ENCODE measurements at places on chromosomes 12 and 14.

- no peak for DNase-seq
These were observed 160.4 kb upstream of the SSTR1 start for GRCh38 chr14:38047195-38047902.

DNA sequence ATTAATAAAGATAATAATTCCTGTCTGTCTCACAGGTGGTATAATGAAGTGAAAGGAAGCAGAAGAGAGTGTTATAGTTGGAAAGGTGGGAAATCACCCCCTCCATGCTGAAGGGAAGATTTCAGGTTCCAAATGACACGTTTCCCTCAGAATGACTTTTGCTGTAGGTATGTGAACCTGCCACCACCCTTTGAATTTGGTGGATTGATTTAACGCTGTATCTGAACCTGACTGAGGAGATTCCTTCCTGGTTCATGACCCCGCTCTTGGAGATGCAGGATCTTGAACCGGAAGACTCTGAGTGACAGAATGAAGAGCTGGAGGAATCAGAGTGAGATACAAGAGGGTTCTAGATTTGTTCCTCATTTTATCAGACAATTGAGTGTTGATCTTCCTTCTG lies 20.3 kb upstream of the EMP1 start:
- DNase-seq: no peak

GRCh38 chr14:74579447-74580274 lies 32.4 kb downstream of the LTBP2 start:
- no peak for DNase-seq

DNA sequence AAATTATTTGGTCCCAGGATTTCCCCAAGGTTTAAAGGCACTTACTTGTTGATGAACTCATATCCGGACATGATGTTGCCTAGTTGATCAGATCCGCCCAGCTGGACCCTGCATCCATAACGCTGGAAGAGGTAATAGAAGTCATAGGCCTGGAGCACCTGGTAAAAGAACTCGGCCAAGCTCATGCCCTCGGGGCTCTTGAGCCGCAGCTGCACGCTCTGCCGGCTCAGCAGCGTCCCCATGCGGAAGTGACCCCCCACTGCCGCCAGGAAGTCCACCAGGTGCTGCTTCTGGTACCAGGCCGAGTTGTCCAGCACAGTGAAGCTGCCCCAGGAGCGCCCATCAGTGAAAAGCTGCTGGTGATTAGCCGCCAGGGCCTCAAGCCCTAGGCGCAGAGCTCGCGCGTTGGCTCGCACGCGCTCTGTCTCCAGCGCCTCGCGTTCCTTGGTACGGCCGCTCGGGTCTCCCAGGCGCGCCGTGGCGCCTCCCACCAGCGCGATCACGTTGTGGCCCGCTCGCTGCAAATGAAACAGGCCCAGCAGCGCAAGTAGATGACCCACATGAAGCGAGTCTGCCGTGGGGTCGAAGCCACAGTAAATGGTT lies 545 bp downstream of the YARS2 start:
- DNase-seq: peak; percentile 90

DNA sequence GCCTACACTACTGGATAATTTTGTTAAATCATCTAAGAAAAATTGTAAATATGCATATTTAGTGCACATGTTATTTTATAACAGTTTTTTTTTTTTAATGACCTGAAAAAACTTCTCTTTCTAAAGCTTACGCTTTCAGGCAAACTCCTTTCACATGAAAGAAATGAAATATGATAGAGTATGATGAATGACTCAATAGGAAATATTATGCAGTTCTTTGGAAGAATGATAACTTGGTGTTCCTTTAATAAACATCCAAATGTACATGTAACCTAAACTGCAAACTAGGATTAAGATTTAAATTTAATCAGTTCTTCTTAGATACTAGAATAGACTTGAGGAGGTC lies 136.6 kb downstream of the FGD4 start:
- DNase-seq: no peak

GRCh38 chr12:110668480-110669192 lies 20.3 kb downstream of the HVCN1 start:
- no peak for DNase-seq

DNA sequence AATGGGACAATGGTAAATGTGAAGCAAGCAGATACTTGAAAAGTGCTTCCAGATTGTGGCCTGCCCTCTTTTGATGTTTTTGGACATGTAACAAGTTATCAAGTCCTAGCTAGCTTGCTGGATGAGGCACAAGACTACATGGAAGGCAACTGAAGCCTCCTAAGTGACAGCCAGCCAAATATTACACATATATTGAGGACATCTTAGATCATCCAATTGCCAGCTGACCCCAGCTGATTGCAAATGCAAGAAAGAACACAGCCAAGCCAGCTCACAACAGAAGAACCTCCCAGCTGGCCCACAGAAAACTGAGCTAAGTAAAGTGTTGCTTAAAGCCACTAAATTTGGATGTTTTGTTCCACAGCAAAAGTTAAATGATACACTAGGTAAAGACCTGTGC lies 156.9 kb downstream of the SRGAP1 start:
- no peak for DNase-seq

DNA sequence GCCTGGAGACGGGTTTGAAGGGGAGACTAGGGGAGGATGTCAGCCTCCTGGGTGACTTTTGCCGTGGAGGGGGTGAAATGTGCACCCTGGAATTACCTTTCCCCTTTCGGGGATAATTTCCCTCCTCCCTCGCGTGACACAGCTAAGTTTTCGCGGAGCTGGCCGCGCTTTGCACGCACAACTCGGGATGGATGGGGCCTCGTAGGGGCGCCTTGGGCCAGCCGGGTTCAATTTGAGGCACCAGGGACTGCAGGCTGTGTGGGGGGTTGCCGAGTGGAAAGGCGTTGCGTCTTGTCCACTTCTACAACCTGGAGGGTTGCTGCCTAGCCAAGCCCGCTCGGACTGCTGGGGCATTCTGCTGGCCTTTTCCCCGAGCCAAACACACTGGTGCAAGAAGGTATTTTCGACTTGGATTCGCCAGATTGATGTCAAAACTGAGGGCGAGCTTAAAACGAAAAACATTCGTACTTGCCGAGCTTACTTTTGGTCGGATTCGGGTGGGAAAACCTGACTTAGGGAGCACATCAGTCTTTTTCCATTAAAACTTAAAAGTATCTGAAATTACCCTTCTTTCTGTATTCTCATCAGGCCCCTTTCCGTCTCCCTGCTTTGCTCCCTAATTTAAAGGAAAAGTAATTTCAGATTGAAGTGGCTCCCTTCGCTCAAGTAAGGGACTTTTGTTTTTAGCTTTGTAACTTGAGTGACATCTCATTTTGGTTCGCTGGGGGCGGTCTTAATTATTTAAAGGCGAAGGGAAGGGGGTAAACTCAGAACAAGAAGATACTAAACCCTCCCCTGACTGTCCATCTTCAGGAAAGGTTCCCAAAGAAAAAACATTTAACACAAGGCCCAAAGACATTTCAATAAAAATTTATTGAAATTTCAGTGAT lies 14.3 kb downstream of the TBX3 start:
- no peak for DNase-seq

DNA sequence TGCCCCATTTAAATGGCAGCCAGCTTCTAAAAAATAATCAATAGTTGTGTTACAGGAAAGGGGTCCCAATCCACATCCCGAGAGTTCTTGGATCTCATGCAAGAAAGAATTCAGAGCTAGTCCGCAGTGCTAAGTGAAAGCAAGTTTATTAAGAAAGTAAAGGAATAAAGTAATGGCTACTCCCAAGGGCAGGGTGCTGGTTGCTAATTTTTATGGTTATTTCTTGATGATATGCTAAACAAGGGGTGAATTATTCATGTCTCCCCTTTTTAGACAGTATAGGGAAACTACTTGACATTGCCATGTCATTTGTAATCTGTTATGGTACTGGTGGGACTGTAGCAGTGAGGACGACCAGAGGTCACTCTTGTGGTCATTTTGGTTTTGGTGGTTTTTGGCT lies 591.3 kb downstream of the LRFN5 start:
- DNase-seq: no peak

GRCh38 chr12:40691913-40692764 lies at the start of gene CNTN1:
TSS of gene CNTN1 (plus strand) at chr12:40692439.
- DNase-seq: no peak

DNA sequence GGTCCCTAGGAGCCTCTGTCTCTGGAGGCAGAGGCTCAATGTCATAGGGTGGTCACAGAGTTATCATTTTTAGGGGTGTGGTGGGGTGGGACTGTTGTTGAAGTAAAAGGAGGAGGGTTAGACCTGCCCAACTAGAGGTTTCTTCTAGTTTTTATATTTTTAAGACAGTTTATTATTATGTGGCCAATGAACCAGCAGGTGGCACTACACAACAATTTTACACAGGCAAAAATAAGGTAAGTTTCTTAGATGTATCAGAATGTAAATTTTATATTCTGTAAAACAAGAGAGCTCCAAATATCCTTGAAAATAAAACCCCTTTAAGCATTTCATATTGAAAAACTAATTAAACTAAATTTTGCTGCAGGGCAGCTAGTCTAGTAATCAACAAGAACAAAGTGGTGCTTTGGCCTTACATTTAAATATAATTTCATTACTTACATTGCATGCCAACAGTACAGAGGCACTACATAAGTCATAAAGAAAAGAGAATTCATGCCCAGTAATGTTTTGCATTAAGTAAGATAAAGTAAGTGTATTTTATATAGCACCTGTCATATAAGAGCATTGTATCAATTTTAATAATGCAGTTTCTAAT lies 22.2 kb upstream of the OVCH1 start:
- DNase-seq: peak; percentile 79

DNA sequence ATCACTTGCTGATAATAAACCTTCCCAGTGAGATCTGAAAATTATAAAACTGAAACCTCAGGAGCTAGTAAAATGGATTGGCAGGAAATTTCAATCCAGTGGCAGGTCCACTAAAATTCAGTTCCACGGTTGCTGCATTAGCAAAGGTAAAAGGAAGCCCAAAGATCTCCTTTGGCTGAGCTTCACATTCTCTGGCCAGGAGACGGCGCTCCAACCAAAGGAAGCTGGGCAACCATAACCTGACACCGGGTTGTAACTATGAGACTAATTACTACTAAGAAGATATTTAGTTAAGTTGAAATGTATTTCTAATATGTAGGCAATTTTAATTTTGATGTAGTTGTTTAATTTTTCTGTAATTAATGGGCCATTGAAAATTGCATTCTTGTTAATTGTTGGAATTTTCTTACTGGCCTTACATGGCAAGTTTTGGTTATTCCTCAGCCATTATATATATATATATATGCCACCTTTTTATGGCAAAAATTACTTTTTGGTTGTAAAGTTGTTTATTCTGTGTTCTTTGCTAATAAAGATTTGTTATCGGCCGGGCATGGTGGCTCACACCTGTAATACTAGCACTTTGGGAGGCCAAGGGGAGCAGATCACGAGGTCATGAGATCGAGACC lies 17.0 kb downstream of the OR8S1 start:
- DNase-seq: peak; percentile 63

DNA sequence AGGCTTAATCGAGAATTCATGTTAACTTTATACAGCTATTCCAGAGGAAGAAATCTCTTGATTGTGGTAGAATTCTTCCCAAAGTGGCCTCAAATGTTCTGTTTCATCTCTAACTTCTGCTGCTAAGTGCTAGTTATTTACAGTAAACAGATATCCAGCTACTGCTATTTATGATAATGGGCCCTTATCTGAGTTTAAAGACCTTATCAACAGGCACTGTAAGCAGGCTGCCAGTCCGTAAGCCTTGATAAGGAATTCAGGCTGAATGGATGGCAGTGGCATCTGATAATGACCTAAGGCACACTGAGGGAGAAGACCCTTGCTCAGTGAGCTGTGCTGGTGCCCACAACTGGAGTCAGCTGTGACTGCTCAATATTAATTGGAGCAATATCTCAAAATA lies 59.0 kb downstream of the PAX9 start:
- no peak for DNase-seq

DNA sequence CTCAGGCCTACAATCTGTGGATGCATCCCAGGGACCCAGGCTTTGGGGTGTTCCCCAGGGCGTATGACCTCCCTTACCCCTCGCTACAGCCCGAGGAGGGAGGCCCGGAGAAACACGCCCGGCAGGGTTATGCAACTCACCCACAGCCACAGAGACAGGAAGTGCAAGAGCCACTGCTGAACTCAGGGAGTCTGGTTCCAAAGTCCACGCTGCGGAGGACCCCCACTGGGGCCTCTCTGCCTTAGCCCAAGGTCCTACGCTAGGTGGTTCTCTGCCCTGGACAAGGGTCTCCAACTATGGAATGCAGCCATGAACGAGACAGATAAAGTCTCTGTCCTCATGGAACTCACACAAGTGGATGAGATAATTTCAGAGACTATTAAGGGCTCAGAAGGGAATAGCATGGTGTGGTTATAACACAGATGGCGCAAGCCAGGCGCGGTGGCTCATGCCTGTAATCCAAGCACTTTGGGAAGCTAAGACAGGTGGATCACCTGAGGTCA lies 11.3 kb downstream of the SCARB1 start:
- peak; percentile 92 for DNase-seq

- DNase-seq: no peak
These were observed 10.2 kb upstream of the PRKAG1 start for GRCh38 chr12:49028666-49029275.

GRCh38 chr14:64948612-64949210 lies 6.2 kb upstream of the GPX2 start:
- DNase-seq: no peak

DNA sequence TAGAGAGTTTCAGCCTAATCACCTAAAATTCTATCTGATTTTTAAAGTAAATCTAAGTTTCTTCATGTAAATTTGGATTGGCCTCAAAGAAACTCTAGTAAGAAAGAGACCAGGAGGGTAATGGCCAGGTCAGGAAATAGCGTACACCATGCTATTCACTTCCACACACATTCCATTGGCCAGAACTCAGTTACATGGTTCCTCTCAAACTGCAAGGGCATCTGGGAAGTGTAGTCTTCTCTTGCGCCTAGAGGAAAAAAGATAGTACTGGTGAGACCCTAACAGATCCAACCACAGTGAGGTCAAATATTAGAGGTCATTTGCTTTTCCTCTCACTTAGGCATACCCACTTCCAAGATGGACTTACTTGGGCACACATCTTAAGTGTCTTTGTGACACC lies 39.1 kb downstream of the MBIP start:
- peak; percentile 7 for DNase-seq

DNA sequence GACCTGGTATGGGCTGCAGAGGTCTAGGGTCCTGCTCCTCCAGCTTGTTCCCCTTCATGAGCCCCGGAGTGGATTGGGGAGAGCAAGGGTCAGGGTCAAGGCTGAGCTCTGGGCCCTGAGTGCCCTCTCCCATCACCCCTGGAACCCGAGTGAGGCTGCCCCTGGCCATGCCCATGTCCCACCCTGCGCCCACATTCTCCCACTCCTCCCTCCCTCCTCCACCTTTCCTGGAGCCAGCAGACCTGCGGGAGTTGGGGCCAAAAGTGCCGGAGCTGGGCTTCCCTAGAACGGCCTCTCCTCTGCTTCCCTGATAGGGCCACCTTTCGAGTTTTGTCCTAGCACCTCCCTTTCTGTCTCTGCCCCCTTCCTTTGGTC lies 590 bp downstream of the SCNN1A start:
- no peak for DNase-seq

- no peak for DNase-seq
These were observed 4.1 kb downstream of the EID3 start for GRCh38 chr12:104307655-104308000.

GRCh38 chr14:101681795-101682194 lies 79.7 kb upstream of the PPP2R5C start:
- DNase-seq: no peak

- DNase-seq: peak; percentile 28
These were observed 1.3 kb upstream of the JDP2 start for GRCh38 chr14:75426332-75427125.

GRCh38 chr14:71551291-71551950 lies 380.8 kb upstream of the RGS6 start:
- DNase-seq: no peak

GRCh38 chr14:22319526-22320361 lies 269.3 kb downstream of the DAD1 start:
- peak; percentile 73 for DNase-seq

GRCh38 chr14:90491911-90492531 lies 95.2 kb downstream of the CALM1 start:
- no peak for DNase-seq

GRCh38 chr12:15684896-15685658 lies 104.1 kb downstream of the EPS8 start:
- DNase-seq: no peak
